ENCODE measurements at places on chromosomes 6 and 20.

GRCh38 chr20:348972-349841, 2.3 kb downstream of the NRSN2 start:
- no peak for DNase-seq

DNA sequence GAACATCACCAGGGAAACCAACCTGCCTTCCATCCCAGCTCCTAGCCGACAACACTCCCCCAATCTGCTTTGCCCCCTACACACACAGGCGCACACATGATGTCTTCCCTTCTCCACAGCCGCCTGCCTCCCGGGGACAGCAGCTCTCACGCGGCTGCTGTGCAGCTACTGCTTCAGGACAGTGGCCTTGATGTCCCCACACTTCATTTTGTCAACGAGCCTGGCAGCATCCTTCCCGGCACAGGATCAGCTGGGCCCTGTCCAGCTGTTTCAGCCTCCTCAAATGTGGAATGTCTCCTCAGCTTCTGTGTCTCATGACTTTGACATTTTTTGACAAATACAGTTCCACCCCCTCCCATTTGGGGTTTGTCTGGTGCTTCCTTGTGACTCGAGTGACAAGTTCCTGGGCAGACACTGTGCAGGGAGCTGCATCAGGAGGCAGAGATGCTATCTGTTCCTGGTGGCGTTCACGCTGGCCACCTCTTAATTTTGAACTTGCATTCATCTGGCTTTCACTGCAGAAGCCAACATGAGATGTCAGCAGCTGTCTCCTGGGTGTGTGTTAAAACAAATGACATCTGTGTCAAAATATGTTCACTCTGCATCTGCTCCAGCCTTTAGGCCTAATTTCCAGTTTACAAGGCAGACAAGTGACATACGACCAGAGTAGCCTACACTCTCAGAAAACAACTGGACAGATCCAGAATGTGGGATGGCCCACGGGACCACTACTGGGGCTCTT, 57.2 kb downstream of the GINS1 start:
- DNase-seq = no peak

DNA sequence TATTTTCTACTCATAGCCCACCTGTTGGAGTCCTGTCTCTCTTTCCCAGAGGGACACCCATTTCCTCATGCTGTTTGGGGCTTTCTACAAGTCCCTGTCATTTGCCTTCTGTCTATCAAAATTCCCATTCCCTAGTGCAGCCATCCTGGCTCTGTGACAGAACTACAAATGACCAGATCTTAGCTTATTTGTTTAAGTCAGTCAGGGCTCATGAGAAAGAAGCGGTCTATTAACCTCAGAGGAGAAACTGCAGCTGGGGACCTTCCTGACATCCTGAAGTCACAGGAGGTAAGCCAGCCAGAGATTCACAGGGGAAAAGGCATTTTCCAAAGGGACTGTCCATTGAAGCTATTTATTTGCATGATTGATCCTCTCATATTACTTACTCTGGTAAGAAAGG, 1.7 kb upstream of the COL9A1 start:
- no peak for DNase-seq

DNA sequence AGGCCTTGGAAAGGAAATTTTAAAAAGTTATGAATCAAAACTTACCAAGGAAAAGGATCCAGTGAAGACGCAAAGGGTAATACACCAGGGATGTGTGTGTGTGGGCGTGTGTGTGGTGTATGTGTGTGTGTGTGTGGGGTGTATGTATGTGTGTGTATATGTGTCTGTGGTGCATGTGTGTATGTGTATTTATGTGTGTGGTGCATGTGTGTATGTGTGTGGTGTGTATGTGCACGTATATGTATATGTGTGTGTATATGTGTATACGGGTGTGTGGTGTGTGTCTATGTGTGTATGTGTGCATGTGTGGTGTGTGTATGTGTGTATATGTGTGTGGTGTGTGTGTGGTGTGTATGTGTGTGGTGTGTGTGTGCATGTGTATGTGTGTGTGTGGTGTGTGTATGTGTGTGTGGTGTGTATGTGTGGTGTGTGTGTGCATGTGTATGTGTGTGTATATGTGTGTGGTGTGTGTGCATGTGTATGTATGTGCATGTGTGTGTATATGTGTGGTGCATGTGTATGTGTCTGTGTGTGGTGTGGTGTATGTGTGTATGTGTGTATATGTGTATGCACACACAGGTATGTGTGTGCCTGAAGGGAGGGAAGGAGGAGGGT, 176.1 kb upstream of the SUPT3H start:
- DNase-seq = no peak

DNA sequence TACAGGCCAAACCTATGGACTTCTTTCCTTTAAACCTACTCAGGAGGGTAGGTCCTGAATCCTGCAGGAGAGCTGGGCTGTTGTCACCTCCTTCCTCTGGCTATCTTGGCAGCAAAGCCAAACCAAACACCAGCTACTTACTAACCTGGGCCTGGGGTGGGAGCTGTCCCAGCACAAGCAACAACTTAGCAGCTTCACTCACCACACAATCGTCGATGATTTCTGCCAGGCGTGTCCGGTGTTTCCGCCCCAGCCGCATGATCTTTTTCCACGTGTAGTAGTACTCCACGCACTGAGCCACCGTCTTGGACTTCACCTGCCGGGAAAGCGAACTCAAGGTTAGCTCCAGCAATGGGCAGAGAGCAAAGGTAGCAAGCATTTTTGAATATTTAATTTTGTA, 25.4 kb upstream of the MRPS10 start:
- DNase-seq = no peak

DNA sequence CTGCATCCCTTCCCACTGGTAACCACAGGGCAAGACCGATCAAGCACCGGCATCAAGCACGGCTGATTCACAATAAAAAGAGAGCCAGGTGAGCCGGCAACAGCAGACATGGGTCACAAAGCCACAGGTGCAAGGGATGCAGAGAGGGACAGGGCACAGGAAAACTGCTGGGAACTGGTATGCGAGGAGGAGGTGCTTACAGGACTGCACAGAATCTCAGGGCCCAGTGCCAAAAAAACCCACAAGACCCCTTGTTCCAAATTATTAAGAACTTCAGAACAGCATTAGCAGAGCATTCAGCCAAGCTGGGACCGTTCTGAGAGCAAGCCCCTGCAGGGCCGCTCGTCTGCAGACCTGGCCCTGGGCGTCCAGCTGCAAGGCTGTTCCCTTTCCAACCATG, 35.4 kb downstream of the BFSP1 start:
- DNase-seq = no peak

GRCh38 chr6:137925141-137925698, 58.2 kb downstream of the TNFAIP3 start:
- no peak for DNase-seq

GRCh38 chr6:96794980-96795379, 42.3 kb downstream of the GPR63 start:
- DNase-seq = no peak

- DNase-seq = no peak
Measured at GRCh38 chr6:149014631-149015534, 268.1 kb downstream of the UST start.

DNA sequence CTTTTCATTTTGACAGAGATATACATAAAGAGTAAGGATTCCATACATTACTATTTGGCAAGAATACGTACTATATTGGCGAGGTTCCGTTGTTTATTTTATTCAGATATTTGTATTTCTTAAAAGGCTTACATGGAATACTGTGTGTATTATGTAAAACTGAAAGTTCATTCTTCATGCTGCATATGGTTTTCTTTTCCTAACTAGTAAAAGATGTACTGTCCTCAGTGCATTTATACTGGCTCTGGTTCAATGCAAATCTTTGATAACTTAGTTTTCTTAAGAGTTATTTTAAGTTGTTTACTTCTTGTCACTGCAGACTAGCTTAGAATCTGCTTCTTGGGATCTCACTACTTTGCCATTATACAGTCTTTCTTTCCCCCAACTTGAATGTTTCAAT, 42.0 kb downstream of the ADGRB3 start:
- no peak for DNase-seq

DNA sequence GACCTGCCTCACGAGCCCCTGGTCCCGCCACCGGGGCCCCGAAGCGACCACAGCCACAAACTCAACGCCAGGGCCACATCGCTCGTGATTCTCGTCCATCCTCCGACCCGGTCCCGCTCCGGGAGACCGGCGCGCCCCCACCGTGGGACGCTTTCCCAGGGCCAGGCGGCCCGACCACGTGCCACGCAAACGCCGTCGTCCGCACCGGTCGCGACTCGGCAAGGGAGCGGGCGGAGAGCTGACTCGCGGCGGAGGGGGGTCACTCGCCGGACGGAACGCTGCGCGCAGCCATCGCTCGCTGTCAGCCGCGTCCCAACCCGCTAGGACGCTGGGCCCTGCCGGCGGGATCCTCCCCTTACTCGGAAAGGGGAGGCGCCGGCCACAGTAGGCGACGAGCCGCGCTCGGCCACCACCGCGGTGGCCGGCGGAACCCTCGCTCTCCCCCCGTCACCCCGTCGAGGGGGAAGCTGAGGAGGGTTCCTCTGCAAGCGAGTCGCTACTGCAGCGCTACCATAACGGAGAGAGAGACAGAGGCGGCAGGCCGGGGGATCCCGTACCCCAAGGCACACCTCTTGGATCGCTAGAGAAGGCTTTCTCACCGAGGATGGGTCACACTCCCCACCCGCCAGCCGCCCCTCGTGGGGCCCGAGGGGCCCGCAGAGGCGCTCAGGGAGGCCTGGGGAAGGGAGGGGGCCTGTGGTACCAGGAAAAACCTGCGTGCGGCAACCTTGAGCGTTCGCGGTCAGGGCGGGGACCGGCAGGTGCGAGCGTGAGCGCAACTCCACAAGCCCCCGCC, 511.8 kb upstream of the ZNF337 start:
- DNase-seq = peak; percentile 9

GRCh38 chr20:48898896-48899530, 22.5 kb upstream of the ARFGEF2 start:
- DNase-seq = no peak

GRCh38 chr6:28490205-28490890, 25.2 kb downstream of the GPX6 start:
- DNase-seq = no peak

DNA sequence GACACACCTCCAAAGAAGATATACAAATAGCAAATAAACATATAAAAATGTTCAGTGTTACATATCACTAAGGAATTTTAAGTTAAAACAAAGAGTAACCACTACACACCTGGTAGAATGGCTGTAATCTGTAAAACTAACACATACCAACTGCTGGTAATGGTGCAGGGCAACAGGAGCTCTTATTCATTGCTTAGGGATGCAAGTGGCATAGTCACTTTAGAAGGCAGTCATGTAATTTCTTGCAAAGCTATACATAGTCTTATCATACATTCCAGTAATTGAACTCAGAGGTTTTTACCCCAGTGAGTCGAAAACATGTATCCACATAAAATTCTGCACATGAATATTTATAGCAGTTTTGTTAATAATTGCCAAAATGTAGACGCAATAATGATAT, 906.8 kb upstream of the CITED2 start:
- no peak for DNase-seq

GRCh38 chr20:35318502-35319157, 26.4 kb upstream of the FAM83C start:
- no peak for DNase-seq

- DNase-seq = no peak
Measured at GRCh38 chr20:58352468-58352867, 36.6 kb upstream of the VAPB start.

DNA sequence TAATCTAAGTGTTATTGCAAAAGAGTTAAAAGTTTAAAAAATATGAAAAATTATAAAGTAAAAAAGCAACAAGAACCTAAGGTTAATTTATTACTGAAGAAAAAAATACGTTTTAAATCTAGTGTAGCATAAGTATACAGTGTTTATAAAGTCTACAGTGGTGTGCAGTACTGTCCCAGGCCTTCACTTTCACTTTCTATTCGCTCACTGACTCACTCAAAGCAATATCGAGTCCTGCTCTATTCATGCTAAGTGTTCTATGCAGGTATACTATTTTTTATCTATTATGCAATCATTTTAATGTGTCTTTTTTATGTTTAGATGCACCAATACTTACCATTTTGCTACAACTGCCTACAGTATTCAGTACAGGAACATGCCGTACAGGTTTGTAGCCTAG, 113.0 kb downstream of the MANEA start:
- no peak for DNase-seq

- DNase-seq = no peak
Measured at GRCh38 chr20:48003021-48003420, 217.7 kb upstream of the SULF2 start.

DNA sequence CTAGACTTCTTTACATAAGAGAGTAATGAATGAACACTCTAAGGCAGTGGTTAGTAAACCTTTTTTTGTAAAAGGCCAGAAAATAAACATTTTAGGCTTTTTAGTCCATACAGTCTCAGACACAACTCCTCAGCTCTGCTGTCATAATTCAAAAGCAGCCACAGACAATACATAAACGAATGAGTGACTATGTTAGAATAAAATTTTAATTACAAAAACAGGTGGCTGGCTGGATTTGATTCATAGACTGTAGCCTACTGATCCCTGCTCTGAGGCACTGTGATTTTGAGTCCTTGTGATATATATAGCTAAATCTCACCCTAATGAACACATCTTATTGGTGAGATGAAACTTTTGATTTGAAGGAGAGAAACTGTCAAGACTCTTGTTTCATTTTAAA, 155.1 kb downstream of the AIG1 start:
- no peak for DNase-seq

DNA sequence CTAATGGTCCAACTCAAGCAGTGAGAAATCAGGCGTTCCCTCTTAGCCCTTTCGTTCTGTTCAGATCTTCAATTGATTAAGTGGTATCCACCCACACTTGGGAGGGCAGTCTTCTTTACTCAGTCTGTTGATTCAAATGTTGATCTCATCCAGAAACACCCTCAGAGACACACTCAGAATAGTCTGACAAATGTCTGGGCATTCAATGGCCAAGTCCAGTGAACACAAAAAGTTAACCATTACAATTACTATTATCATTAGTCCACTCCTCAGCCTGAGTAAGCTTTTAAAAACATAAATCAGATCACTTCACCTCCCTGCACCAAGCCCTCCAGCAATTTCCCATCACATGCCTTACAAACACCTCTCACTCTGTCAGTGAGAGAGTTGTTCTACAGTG, 423.2 kb downstream of the RFPL4B start:
- DNase-seq = no peak

DNA sequence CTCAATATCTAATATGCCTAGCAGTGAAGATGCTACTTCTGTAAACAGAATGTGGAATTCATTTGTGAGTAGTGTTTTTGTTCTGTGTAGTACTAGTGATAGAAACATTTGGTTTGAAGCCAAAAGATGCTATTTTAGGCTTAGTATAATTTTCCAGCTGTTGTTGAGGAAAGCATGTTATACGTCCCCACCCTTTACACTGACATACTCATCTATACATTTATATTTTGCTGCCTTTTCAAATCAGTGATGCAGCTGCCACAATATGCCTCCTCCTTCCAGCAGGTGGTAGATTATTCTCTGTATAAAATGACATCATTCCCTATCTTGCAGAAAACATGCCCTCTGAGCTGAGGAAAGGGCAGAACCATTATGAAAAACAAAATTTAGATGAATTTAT, 1217.6 kb upstream of the GJE1 start:
- no peak for DNase-seq

GRCh38 chr6:42689371-42689770, 33.0 kb downstream of the PRPH2 start:
- no peak for DNase-seq

All from activated T-helper 2 cell treated with anti-CD3 and anti-CD28 coated beads, Interferon-gamma antibody, Interleukin-2, Interleukin-4, amounts not matched to agents 10 μg/mL and 5 μg/mL and 100 μg/mL, durations not matched to agents 14 hours and 24 hours and 36 hours (primary cell).